CD8-positive, alpha-beta memory T cell (primary cell): ENCODE measurements at places on chromosomes 12 and 14.

DNA sequence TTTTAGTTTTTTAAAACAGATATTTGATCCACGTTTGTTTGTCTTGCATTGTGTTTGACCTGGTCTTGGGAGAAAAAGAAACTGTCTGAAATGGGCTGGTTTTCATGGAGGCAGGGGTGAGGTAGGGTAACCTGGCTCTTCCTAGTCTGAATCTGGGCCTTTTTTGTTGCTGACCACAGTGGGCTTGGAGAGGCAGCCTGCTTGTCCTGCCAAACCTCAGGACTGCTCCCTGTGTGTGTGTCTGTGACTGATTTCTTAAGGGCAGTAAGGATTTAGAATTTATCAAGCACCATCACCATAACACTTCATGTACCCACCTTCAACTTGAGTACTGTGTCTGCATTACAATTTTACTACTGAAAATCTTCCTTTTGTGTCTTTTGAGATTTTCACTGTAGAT, 28.5 kb downstream of the DAAM1 start:
- no peak overlapping the region for H3K27ac ChIP-seq
- no peaks in the 10 kb centered on the region for H3K36me3 ChIP-seq
- no peaks in the 10 kb centered on the region for H3K27me3 ChIP-seq
- DNase-seq = no peak
- no peaks in the 10 kb centered on the region for H3K4me1 ChIP-seq
- H3K4me3 ChIP-seq = no peak overlapping the region

GRCh38 chr14:49861699-49862088, 9.1 kb upstream of the NEMF start:
- H3K27ac ChIP-seq = peak overlapping the region; percentile 95
- DNase-seq = peak; percentile 34
- H3K27me3 ChIP-seq = no peaks in the 10 kb centered on the region
- peaks cover 39% of the 10 kb centered on the region for H3K4me1 ChIP-seq

- no peak for DNase-seq
- no peak overlapping the region for H3K27ac ChIP-seq
- H3K36me3 ChIP-seq = no peaks in the 10 kb centered on the region
Observed at GRCh38 chr14:68548194-68549076, 244.4 kb downstream of the ZFP36L1 start.

DNA sequence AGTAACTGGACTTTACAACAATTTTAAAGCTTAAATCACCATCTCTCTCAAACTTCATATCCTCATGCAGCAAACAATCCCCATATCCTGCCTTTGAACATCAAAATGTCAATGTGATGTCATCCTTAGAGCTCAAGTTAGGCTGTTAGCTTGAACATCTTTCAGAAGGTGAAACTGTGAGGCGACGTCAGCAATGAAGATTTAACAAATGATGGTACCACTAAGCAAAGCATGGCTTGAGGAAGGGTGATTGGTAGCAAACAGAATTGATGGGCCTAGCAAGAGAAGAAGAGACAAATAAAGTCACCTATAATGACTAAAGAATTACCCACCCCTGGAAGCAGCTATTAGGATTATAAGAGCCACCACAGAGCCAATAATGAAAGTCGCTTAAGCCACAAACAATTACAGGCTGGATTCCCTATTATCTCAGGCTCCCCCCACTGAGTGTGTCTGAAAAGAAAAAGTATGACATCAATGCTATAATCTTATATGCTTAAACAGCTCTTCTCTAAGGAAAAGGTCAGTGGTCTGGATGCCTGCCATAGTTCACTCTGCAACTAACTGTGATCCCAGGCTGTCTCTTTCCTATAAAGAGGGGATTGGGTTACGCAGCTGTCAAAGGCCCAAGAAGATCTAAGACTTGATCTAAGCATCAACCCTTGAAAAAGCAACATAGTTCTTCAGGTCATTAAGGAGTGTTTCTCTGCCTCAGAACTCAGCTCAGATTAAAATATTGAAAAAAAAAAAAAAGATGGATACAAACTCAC, 18.1 kb downstream of the EGLN3 start:
- H3K4me3 ChIP-seq = no peak overlapping the region
- H3K27ac ChIP-seq = no peak overlapping the region
- no peaks in the 10 kb centered on the region for H3K27me3 ChIP-seq
- no peak for DNase-seq
- no peaks in the 10 kb centered on the region for H3K36me3 ChIP-seq
- no peaks in the 10 kb centered on the region for H3K4me1 ChIP-seq

DNA sequence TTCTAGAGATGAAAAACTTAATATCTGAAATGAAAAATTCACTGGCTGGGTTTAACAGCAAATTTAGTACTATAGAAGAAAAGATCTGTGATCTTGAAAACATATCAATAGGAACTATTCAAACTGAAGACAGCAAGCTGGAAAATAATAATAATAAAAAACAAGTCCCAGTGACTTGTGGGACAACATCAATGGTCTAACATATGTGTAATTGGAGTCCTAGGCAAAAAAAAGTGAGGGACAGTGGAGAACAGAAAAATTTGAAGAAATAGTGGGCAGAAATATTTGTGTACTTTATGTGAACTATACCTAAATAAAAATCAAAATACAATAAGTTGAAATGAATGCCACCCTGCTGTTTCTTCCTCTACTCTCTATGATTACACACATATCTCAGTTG, 2.4 kb upstream of the SERPINA9 start:
- H3K4me3 ChIP-seq = no peak overlapping the region
- H3K36me3 ChIP-seq = no peaks in the 10 kb centered on the region
- no peak for DNase-seq
- no peaks in the 10 kb centered on the region for H3K27me3 ChIP-seq
- no peaks in the 10 kb centered on the region for H3K4me1 ChIP-seq
- no peak overlapping the region for H3K27ac ChIP-seq

DNA sequence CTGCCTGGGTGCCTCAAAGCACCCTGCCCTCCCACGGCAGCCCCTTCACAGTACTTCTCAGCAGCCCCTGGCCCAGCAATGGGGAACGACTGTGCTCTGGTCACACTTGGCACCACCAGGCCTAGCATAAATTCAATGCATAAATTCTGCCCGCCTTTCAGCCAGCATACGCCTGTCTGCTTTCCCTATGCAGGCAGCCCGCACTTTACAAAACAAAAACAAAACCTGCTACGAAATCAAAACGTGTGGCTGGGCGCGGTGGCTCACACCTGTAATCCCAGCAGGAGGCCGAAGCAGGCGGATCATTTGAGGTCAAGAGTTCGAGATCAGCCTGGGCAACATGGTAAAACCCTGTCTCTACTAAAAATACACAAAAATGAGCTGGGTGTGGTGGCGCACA, 33.5 kb downstream of the SNRNP35 start:
- no peak overlapping the region for H3K4me3 ChIP-seq
- H3K36me3 ChIP-seq = no peaks in the 10 kb centered on the region
- H3K27ac ChIP-seq = no peak overlapping the region
- no peaks in the 10 kb centered on the region for H3K4me1 ChIP-seq
- DNase-seq = no peak

DNA sequence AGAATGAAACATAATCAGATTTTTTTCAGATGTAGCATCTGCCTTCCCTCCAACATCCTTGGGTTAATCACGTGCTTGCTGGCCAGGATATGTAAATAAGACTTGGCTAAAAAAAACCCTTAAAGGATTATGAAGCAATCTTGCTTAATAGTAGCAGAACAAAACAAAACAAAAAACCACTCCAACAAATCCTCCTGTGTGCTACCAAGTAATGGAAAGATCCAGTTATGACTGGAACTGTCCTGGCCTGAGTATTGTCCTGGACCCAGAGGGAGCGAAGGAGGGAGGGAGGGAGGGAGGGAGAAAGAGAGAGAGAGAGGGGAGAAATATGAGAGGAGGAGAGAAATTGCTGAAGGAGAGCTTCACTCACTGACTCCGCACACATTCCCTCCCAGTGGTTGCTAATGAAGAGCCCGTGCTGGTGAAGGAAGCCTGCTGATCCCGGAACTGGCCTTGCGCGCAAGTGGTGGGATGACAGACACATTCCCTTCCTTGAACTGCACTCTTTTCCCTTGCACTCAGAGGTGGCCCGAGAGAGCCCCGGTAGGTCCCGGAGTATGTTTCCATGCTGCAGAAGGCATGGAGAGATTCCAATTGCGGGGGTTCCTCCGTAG, 57.2 kb downstream of the HMGA2 start:
- DNase-seq = no peak
- H3K4me1 ChIP-seq = no peaks in the 10 kb centered on the region
- no peak overlapping the region for H3K27ac ChIP-seq
- peaks cover 3% of the 10 kb centered on the region for H3K27me3 ChIP-seq

DNA sequence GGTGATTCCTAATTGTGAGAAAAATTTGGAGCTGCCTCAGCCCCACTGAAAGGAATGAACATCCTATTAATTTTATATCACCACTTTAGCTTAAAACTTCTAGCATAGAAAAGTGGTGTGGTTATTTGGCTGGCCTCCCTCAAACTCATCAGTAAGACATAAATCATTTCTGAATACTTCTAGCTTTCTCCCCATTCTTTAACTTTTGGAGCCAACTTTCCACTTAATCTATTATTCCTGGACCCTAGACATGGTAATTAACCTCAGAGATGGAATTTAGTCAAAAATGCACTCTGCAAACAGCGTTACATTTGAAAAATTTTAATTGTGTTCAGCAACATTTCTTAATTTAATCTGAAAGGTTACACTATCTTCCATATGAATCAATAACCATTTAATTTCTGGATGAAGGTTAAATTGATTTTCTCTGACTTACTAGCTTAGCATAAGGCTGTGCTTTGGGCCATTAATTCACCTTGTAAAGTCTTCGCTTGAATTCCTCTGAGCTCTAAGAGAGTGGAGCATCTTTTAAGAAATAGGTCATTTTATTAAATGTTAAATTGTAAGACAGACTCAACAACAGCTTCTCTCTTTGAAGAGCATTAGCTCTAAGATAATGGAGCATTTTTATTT, 753.6 kb upstream of the STXBP6 start:
- DNase-seq = no peak
- no peaks in the 10 kb centered on the region for H3K27me3 ChIP-seq
- no peaks in the 10 kb centered on the region for H3K36me3 ChIP-seq

DNA sequence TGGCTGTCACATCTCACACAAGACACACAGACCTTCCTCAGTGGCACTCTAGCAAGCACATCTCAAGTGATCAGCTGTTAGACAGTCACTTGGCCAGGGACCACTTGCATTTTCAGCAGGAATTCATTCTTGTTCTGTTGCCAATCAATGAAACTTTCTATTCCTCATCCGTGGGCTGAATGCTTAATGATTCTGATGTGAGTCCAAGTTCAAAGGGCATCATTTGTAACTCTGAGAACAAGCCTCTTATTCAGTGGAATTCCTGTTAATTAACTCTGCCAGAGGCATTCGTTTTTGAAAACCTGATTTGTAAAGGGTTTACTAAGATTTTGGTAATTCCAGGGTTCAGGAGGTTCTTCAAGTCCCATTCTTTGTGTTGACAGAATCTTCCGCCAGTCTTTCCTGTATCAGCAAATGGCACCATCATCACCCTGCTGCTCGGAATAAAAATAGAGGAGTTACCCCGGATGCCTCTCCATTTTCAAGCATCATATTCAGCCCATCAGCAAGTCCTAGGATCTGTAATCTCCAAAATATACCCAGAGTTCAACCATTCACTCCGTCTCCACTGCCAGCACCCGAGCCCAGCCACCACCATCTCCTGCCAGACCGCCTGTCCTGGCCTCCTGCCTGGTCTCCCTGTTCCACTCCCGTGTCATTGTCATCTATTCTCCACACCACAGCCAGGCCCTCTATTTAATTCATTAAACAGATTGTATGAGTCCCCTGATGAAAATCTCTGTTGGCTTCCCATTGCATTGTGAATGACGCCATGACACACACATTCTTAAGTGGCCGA, 473.4 kb downstream of the AACS start:
- H3K36me3 ChIP-seq = no peaks in the 10 kb centered on the region
- no peaks in the 10 kb centered on the region for H3K4me1 ChIP-seq
- H3K4me3 ChIP-seq = no peak overlapping the region
- H3K27ac ChIP-seq = no peak overlapping the region
- no peak for DNase-seq

DNA sequence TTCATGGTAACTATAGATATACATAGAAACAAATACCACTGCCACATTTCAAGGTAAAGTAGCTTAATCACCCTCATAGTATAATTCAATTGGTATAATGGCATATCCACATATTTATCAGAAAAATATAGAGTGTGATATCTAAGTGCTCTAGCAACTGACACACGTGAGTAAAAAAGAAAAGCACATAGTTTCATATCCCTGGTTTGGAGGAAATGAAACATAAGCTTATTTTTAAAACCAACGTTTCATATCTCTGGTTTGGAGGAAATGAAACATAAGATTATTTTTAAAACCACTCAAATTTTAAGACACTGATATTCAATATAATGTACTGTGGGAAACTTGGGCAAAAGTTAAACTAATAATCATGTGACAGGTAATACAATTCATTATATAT, 2.1 kb downstream of the OR6C70 start:
- no peaks in the 10 kb centered on the region for H3K27me3 ChIP-seq
- H3K36me3 ChIP-seq = no peaks in the 10 kb centered on the region
- no peaks in the 10 kb centered on the region for H3K4me1 ChIP-seq
- no peak for DNase-seq
- H3K27ac ChIP-seq = no peak overlapping the region

- no peak for DNase-seq
- peaks cover 4% of the 10 kb centered on the region for H3K4me1 ChIP-seq
- H3K27ac ChIP-seq = no peak overlapping the region
- H3K4me3 ChIP-seq = no peak overlapping the region
Observed at GRCh38 chr12:96230646-96231045, 36.5 kb downstream of the ELK3 start.

- H3K27me3 ChIP-seq = no peaks in the 10 kb centered on the region
- no peaks in the 10 kb centered on the region for H3K36me3 ChIP-seq
- H3K4me3 ChIP-seq = no peak overlapping the region
- H3K4me1 ChIP-seq = no peaks in the 10 kb centered on the region
- no peak overlapping the region for H3K27ac ChIP-seq
Observed at GRCh38 chr14:99350751-99351150, 78.8 kb upstream of the BCL11B start.

GRCh38 chr12:130620756-130621155, 95.3 kb downstream of the RIMBP2 start:
- H3K27ac ChIP-seq = no peak overlapping the region

DNA sequence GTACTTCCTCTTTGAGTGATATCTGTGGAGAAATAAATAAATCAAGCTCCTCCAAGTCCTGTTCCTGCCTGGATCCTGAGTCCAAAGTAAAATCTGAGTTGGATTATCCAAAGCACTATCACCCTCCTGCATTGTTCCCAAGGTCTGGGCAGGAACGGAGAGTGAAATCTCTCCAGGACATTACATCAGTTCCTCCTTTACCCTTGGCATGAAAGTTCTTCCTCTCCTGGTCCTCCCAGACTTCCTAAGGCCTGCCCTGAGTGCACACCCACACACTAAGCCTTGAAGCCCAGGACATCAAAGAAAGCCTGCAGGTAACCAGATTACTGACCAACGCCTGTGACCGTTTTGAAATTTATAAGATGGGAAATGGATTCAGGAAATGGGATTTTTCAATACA, 206.8 kb upstream of the BCL2L14 start:
- H3K36me3 ChIP-seq = no peaks in the 10 kb centered on the region
- no peak overlapping the region for H3K4me3 ChIP-seq
- H3K27me3 ChIP-seq = no peaks in the 10 kb centered on the region
- no peak overlapping the region for H3K27ac ChIP-seq
- no peaks in the 10 kb centered on the region for H3K4me1 ChIP-seq
- DNase-seq = no peak

GRCh38 chr14:79018836-79019235, 848.7 kb downstream of the NRXN3 start:
- no peaks in the 10 kb centered on the region for H3K36me3 ChIP-seq
- no peaks in the 10 kb centered on the region for H3K27me3 ChIP-seq
- no peak for DNase-seq
- H3K27ac ChIP-seq = no peak overlapping the region
- H3K4me1 ChIP-seq = no peaks in the 10 kb centered on the region

GRCh38 chr14:45650754-45651153, 397.8 kb upstream of the MIS18BP1 start:
- no peak overlapping the region for H3K4me3 ChIP-seq
- DNase-seq = no peak
- no peak overlapping the region for H3K27ac ChIP-seq
- H3K4me1 ChIP-seq = no peaks in the 10 kb centered on the region
- H3K36me3 ChIP-seq = no peaks in the 10 kb centered on the region
- no peaks in the 10 kb centered on the region for H3K27me3 ChIP-seq
